Iris pigment epithelial cell (primary cell): ENCODE measurements at places on chromosomes 11 and 22.
A peak's percentile ranks its signal among the peaks of the same experiment; 100 is the strongest.

DNA sequence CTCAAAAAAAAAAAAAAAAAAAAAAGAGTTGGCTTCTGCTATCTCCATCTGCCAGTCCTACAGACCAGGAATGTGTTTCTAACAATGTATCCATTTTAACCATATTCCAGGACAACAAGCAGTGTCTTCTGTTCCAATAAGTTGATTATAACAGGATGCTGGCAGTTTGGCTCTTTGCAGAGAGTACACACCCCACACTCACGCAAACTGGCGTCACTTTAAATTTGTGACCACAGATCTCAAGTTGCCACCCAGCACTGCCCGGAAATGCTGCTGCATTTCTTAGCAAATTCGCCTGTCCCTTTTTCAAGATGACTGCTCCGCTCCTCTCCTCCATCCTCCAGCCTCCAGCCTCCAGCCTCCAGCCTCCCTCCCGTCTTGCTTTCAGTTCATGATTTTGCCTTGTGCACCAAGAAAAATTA lies 44.3 kb downstream of the SCGB1A1 start:
- no peak for DNase-seq

DNA sequence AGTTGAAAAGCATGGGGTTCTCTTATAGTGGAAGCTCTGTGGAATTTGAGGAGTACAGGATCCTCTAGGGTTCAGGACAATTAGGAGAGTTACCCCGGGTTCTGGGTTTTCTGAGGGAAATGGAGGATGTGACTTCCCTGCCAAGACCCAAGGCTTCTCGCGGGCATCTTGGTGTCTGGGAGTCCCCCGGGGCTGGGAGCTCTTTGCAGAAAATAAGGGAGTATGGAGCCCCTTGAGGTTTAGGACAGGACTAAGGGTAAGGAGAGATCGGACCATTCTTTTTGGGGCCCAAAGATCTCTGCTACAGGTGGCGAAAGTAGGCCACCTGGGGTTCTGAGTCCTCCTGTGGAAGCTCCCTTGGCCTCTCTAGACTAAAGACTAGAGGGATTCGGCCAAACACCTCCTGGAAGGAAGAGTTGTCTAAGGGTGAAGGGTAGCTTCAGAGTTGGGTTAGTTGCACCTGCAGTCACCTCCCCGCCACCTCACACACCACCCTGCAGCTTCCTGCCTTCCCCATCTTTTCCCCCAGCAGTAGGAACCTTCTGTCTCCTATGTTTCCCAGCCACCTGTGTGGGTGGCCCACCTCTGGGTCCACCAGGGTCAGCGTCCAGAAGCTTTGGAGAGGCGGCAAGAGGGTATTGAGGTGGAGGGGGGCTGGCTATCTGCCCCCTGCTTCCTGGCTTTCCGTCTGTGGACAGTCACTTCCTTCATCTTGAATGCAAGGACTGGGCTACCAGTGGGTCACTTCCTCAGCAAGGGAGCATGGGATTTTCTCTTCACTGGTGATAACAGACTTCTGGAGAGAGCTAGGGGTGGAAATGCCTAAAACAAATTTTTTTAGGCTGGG lies 908 bp downstream of the LIMK2 start:
- no peak for DNase-seq

DNA sequence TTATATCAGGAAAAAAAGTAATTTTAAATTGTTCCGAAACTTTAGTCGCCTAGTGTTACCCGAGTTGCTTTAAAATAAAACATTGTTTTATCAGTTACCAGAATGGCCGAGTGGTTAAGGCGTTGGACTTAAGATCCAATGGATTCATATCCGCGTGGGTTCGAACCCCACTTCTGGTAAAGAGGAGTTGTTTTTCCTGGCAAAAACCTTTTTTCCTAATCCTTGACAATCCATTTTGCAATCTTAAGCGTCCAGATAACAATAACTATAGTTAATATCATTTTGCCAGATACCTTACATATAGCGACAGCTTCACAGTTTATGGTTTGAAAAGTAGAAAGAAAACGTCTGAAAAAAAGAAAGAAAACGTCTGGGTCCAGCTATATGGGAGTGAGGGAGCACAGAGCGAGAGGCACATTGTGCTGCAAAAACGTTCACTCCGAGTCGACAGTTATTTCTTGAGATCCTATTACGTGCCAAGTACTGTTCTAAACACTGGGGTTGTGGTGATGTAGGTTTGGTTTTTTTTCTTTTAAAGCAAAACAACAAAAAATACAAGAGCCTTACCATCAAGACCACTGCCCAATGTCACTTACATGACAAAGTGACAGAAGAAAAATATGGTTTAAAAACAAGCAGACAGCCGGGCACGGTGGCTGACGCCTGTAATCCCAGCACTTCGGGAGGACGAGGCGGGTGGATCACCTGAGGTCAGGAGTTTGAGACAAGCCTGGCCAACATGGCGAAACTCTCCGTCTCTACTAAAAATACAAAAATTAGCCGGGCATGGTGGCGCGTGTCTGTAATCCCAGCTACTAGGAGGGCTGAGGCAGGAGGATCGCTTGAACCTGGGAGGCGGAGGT lies 40.6 kb downstream of the OR4D9 start:
- peak; percentile 90 for DNase-seq

DNA sequence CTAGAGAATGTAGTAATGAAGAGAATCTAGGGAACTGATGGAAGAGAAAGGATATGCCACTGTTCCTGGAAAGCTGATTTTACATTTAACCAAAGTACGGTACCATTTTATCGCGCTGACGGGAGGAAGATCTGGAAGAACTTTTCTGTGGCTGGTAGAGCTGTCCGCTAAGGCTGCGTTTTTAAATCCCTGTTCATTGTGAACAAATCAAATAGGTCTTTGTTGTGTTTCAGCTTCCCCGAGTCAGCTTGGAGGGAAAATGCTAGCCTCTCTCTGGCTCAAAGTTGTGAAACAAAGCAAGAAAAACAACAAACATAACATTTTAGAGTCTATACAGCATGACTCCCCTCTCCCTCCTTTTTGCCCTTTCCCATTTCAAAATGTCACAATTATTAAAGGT lies 34.4 kb downstream of the FBXO7 start:
- no peak for DNase-seq

DNA sequence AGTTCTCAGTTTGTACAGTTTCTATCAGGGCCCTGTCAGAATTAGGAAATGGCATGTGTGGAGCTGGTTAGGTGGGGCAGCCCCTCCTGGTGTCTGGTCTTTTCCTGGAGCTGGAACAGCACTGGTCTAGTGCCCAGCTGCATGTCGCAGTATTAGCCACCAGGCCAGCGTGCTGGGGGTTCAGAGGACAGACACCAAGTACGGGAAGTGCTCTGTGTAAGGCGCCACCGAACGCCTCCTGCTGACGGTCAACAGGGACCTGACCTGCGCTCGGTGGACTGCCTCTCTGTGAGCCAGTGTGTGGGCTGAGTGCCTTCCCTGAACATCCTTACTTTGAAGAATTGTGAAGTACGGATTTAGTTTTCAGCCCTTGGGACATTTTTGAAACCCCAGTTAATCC lies 33.9 kb downstream of the AP2A2 start:
- DNase-seq = no peak

DNA sequence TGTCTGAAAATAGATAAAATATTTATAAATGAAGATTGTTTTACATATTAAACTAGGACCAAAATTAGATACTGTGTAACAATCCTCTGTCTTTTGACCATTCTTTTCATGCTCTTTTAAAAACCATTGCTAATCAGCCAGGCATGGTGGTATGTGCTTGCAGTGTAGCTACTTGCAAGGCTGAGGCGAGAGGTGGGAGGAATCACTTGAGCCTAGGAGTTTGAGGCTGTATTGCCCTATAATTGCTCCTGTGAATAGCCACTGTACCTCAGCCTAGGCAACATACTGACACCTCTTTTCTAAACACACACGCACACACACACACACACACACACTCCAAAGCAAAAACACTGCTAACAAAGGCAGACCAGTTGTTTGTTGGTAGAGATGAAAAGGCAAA lies 259.2 kb downstream of the JRKL start:
- no peak for DNase-seq

- DNase-seq = no peak
Observed at GRCh38 chr11:59262177-59262818, 49.6 kb upstream of the MPEG1 start.
